Left kidney (tissue), 8 donors: ENCODE measurements at places on chromosomes 7 and 10. TPM values are rescaled to one million over a fixed set of nuclear protein-coding genes. Genes with fewer than 3 reads are reported as not detected.

- DNase-seq: no peak
Measured at GRCh38 chr7:138926241-138926612, 55.0 kb downstream of the KIAA1549 start.

GRCh38 chr7:52911795-52912194 is 123.6 kb upstream of the POM121L12 start:
- DNase-seq: no peak

DNA sequence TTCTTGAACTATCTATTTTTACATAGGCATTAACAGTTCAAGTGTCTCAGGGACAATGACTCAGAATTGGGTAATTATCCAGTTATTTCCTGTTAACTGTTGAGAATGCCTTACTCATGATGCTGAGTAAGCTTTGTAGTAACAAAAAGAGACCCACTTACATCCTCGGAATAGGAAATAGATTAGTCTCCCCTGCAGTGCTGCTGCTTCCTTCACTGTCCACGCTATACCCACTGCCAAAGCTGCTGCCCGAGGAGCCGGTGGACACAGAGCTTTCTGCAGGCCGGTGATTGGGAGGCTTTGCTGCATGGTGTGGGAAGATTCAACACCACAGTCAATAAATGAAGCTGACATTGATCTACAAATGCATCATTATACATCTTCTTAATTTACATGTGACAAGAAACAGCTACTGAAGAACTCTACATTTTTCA is 357.1 kb downstream of the PCLO start:
- no peak for DNase-seq

The CLDN12 gene
- 56.9 TPM for polyA plus RNA-seq

- no peak for DNase-seq
Measured at GRCh38 chr10:130226012-130226411, 89.8 kb downstream of the GLRX3 start.

DNA sequence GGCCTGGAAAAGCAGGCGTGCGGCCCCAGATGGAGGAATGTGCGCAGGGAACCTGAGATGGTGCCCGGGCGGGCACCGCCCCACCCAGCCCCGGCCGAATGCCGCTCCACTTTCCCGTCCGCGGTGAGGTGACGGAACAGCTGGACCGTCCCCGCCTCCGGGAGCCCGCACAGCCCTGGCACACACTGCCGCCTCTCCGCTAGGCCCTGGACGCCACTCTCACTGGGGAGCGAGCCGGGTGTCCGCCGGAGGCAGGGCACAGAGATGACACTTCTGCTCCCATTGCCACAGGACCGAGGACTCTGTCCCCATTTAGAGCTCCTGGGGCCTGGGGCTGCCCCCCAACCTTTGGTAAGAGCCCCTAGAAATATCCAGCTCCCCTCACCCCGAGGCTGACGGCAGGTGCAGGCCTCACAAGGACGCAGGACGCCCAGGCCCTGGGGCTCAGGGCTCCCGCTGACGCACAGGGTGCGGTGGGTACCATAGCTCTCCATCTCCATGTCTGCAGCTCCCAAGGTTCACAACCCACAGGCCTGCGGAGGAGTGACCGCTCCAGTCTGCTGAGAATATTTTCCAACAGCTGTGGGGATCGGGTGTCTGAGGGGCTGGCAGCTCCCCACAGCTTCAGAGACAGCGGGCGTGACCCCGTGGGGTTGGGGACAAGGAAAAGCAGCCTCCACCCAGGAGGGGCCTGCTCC is 52.2 kb upstream of the PDGFA start:
- DNase-seq: no peak

DNA sequence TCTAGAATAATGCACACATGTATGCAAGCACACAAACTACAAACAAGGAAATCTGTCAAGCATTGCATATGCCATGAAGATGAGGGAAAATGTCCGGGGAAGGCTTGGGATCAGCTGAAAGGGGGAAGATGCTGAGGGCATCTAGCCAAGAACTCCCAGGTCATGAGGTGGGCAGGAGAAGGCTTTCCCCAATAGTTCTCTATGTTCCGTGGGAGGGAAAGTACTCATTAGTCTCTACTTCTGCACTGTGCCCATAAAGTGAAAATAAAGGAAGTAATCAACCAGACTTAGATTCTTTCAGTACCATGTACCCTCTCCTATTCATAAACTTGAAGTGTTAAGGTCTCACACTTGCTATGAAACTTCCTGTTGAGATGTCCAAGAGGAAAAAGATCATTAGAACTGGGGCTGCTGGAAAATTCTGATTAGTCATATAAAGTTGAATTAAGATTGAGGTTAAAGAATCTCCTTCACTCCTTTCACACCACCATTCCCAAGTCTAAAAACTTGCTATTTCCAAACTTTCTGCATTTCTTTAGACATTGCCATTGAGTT is 17.1 kb upstream of the LIPF start:
- DNase-seq: no peak

- DNase-seq: no peak
Measured at GRCh38 chr7:50293509-50294179, 10.9 kb upstream of the IKZF1 start.

DNA sequence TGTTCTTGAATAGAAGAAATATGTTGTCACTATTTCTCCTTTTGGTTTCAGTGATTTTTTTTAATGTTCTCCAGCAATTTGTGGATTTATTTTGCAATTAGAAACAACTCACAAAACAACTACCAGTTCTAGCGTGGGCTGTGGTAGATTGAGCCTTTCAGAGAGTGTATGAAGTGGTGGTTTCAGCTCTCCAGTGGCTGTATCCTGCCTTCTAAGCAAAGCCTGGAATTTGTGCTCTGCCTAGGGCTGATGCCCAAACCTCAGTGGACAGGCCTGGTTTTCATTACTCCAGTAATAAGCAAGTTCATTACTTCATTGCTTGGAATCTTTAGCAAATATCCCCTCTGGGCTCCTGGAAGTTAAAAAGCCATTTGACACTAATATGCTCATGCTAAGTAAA is 35.9 kb downstream of the APBB1IP start:
- no peak for DNase-seq

DNA sequence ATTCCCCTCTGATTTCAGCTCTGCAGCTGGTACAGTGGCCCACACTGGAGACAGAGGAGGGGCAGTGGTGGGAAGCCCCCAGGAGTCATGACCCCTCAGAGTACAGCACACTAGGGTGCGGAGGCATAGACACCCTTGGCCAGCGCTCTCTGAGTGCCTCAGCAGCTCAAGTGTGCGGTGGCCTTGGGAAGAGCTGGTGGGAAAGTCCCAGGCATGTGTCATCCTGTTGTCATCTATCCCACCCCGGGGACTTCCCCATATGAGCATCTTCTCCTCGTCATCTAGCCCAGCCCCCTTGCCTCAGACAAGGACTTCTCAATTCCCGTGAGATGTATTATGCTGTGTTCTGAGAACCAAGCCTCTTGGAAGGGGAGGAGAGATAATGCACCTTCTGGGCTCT is 15.6 kb upstream of the PPIF start:
- DNase-seq: no peak

DNA sequence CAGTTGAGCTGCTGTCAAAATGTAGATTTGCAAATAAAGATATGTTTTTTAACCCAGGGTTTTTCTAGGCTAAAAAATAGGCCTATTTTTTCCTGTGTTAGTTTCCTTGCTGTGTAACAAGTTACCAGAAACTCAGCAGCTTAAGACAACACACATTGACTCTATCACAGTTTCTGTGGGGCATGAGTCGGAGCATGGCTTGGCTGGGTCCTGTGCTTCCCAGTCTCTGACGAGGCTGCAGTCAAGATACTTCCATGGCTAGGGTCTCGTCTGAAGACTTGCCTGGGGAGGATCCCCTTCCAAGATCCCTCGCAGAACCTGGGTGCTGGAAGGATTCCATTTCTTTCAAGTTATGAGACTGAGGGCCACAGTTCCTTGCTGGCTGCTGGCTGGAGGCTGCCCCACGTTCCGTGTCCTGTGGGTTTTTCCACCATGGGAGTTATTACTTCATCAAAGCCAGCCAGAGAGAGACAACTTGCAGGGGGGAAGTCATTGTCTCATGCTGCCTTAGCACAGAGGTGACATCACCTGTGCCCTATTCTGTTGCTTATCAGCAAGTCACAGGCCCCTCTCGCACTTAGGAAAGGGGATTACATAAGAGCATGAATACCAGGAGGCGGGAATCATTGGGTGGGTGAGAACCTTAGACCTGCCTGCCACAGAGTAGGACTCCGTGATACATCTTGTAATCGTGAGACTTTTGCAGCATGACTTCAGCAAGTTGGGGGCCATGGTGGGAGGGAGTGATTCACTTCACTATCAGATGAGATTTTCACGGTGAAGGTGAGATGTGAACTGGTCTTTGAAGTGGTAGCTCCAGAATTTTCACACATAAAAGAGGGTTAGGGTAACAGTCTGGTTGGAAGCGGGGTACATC is 77.9 kb downstream of the CCNY start:
- DNase-seq: no peak

DNA sequence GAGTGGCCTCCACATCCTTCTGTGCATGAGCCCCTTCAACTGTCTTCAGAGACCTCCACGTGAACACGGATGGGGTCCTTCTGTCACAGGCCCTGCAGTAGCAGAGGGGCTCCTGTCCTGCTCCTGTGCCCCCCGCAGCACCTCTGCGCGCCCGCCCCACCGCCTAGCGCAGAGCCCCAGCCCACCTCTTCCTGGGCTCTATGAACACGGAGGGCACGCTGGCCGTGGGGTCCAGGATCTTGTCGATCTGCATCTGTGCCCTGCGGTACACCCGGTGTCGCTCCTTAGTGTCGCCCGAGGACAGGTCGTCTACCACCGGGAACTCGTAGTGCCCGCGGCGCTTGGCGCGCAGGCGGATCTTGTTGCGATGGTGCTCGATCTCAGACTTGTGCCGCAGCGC is 71.4 kb upstream of the ATP6V0A4 start:
- no peak for DNase-seq

The CALHM3 gene
- polyA plus RNA-seq: not detected

DNA sequence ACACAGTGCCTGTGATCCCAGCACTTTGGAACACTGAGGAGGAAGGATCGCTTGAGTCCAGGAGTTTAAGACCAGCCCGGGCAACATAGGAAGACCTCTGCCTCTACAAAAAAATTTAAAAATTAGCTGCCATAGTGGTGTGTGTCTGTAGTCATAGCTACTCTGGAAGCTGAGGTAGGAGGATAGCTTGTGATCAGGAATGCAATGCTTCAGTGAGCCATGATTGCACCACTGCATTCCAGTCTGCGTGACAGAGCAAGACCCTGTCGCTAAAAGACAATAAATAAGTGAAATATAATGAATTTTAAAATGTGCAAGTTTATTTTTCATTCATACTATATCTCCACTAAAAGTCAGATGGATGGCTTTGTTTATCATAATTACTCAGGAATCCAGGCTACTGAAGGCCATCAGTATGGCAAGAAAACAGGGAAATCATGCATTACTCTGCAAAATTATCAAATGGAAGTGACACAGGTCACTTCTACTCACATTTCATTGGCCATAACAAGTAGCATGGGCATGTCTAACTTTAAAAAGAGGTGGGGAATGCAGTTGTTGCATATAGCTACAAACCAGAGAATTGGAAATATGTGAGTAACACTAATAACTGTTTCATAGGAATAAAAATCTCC is 32.9 kb upstream of the FAM3C start:
- no peak for DNase-seq

DNA sequence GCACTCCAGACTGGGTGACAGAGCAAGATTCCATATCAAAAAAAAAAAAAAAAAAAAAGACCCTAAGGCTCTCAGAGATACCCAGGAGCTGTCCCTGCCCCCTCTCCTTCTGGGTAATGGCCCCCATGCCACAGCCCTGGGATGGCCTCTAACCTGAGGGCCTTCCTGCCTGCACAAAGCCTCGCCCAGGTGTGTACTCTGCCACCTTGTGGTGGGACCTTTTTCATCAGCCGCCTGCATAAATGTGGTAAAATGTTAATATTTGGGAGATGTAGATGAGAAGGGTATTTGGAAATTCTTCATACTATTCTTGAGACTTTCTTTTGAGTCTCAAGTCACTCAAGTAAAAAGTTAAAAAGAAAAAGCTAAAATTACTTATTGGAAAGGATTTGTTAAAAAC is 46.3 kb upstream of the RNF216 start:
- no peak for DNase-seq

- no peak for DNase-seq
Measured at GRCh38 chr7:122515404-122515803, 183.5 kb downstream of the RNF133 start.

GRCh38 chr10:112517451-112517862 is 70.4 kb downstream of the VTI1A start:
- DNase-seq: no peak

- DNase-seq: no peak
Measured at GRCh38 chr10:88898727-88899126, 18.7 kb downstream of the STAMBPL1 start.

DNA sequence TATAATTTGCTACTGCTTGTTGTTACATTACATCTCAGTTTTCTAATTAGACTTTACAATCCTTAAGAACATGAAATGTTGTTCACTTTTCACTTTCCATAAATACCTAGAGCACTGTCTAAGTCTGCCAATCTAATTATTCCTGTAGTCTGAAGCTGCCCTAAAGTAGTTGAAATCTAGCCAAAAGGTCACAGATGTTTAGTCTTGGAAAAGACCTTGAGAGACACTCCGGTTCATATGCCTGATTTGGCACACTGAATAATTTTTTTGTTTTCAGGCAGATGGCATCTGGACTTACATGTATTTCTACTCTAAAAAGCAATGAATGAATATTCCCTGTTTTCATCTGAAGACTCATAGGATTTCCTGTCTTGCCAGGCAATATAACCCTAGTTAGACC is 359.1 kb downstream of the ANKRD7 start:
- DNase-seq: no peak

DNA sequence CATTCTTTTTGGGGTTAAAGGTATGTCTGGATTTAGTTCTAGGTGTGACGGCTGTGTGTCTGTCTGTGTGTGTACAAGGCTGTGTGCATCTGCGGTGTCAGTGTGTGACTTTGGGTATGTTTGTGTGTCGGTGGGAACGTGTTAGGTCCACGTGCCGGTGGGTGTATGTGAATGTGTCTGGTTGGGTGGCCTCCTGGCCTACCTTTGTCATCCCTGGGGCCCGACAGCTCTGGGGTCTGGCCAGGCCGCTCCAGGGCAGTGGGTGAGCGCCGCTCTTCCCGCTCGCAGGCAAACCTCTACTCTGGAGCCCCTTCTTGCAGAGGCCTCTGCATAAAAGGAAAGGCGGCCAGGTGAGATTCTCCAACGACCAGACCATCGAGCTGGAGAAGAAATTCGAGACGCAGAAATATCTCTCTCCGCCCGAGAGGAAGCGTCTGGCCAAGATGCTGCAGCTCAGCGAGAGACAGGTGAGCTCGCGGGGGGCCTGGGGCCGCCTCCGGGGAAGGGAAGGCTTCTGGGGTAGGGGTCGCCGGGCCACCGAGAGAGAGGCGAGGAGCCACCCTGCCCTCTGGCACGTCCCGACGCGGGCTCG is 2.4 kb downstream of the HHEX start:
- peak; percentile 11 for DNase-seq
